ENCODE measurements at places on chromosomes 6 and 20.

- no peaks in the 10 kb centered on the region for H3K36me3 ChIP-seq
- no peak overlapping the region for H3K4me3 ChIP-seq
- peaks cover 31% of the 10 kb centered on the region for H3K27me3 ChIP-seq
Observed at GRCh38 chr6:37640786-37641395, 56.8 kb downstream of the MDGA1 start.

DNA sequence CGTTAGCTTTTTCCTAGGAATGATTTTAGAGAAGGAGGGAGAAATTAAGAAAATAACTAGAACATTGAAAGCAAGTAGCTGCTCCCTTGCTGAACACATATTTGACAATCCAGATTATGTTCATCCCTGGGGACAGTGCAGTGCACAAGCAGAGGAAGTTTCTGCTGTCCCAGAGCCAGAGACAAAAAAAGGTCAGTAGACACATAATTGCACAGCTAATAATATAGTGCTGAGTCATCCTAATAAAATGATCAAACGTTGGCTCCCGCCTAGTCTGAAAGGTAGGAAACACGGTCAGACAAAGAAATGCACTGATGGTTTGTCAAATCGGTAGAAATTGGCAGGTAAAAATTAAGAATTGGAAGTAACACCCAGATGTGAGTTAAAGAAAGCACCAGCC lies 21.7 kb upstream of the SSTR4 start:
- no peak overlapping the region for H3K4me3 ChIP-seq
- H3K27ac ChIP-seq, result no peak overlapping the region
- no peak for DNase-seq
- peaks cover 13% of the 10 kb centered on the region for H3K27me3 ChIP-seq
- no peaks in the 10 kb centered on the region for H3K36me3 ChIP-seq
- peaks cover 10% of the 10 kb centered on the region for H3K4me1 ChIP-seq

- no peaks in the 10 kb centered on the region for H3K27me3 ChIP-seq
- H3K27ac ChIP-seq, result no peak overlapping the region
- H3K4me1 ChIP-seq, result peaks cover 16% of the 10 kb centered on the region
- no peak for DNase-seq
Observed at GRCh38 chr6:11999246-11999645, 12.9 kb upstream of the HIVEP1 start.

DNA sequence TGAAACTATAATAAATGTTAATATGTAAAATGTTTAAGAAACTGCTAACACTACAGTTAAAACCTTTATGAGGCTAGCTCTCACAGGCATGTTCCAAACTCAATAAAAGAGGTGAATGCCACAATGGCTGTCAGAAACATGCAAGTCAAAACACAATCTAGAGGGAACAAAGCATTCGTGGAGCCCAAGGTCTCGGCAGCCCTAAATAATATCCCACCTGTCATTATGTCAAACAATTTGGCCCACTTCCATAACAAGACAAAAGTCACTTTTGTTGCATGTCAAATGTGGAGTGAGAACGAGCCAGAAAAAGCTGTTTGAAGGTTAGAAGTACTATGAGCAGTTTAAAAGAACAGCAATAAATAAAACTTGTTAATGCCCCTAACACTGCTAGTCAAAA lies 181.9 kb downstream of the GMDS start:
- H3K4me3 ChIP-seq, result no peak overlapping the region
- H3K36me3 ChIP-seq, result no peaks in the 10 kb centered on the region
- peaks cover 19% of the 10 kb centered on the region for H3K4me1 ChIP-seq
- H3K27ac ChIP-seq, result no peak overlapping the region
- no peaks in the 10 kb centered on the region for H3K27me3 ChIP-seq

- DNase-seq, result no peak
- no peak overlapping the region for H3K27ac ChIP-seq
- H3K4me3 ChIP-seq, result no peak overlapping the region
- peaks cover 33% of the 10 kb centered on the region for H3K27me3 ChIP-seq
- peaks cover 29% of the 10 kb centered on the region for H3K4me1 ChIP-seq
- H3K36me3 ChIP-seq, result no peaks in the 10 kb centered on the region
Observed at GRCh38 chr6:43939281-43940070, 169.5 kb downstream of the VEGFA start.

DNA sequence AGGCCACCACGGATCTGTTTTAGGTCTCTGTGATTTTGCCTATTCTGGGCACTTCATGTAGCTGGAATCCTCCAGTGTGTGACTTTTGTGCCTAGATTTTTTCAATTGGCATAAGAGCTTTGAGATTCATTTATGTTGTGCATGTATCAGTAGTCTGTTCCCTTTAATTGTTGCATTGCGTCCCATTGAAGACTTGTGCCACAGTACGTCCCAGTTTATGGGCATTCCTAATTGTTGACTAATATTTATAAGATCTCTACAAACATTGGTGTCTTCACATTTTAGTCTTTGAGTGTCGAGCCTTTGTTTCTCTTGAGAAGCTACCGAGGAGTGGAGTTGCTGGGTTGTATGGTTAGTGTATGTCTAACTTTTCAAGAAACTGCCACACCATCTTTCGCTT lies 704 bp upstream of the FAM210B start:
- peak overlapping the region; percentile 75 for H3K4me3 ChIP-seq
- H3K27me3 ChIP-seq, result peaks cover 7% of the 10 kb centered on the region
- H3K4me1 ChIP-seq, result peaks cover 20% of the 10 kb centered on the region
- no peak for DNase-seq

- H3K4me1 ChIP-seq, result peaks cover 41% of the 10 kb centered on the region
- peaks cover 2% of the 10 kb centered on the region for H3K36me3 ChIP-seq
- H3K27me3 ChIP-seq, result no peaks in the 10 kb centered on the region
- H3K27ac ChIP-seq, result peak overlapping the region; percentile 60
- peak overlapping the region; percentile 11 for H3K4me3 ChIP-seq
Observed at GRCh38 chr6:156839591-156840001, 62.4 kb downstream of the ARID1B start.

- H3K27ac ChIP-seq, result peak overlapping the region; percentile 17
- H3K27me3 ChIP-seq, result no peaks in the 10 kb centered on the region
- no peak for DNase-seq
- peaks cover 20% of the 10 kb centered on the region for H3K36me3 ChIP-seq
Observed at GRCh38 chr20:57654998-57655808, 35.0 kb upstream of the ZBP1 start.

- peaks cover 10% of the 10 kb centered on the region for H3K4me1 ChIP-seq
- H3K36me3 ChIP-seq, result no peaks in the 10 kb centered on the region
- H3K27ac ChIP-seq, result no peak overlapping the region
- no peak for DNase-seq
- no peaks in the 10 kb centered on the region for H3K27me3 ChIP-seq
- no peak overlapping the region for H3K4me3 ChIP-seq
Observed at GRCh38 chr6:106739387-106739786, 110.0 kb downstream of the QRSL1 start.

GRCh38 chr6:16592223-16592911 lies 168.9 kb downstream of the ATXN1 start:
- H3K4me3 ChIP-seq, result no peak overlapping the region
- no peaks in the 10 kb centered on the region for H3K27me3 ChIP-seq
- H3K4me1 ChIP-seq, result peaks cover 17% of the 10 kb centered on the region

DNA sequence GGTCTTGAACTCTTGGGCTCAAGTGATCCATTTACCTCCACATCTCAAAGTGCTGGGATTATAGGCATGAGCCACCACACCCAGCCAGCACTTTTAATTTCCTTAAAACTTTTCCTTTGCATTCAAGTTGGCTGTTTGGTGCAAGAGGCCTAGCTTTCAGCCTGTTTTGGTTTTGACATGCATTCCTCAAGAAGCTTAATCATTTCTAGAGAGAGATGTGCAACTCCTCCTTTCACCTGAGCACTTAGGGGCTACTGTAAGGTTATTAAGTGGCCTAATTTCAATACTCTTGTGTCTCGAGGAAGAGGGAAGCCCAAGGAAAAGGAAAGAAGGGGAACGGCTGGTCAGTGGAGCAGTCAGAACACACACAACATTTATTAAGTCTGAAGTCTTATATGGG lies 13.8 kb upstream of the BLOC1S5 start:
- H3K4me3 ChIP-seq, result no peak overlapping the region
- peaks cover 14% of the 10 kb centered on the region for H3K36me3 ChIP-seq
- H3K27me3 ChIP-seq, result no peaks in the 10 kb centered on the region
- no peak for DNase-seq

DNA sequence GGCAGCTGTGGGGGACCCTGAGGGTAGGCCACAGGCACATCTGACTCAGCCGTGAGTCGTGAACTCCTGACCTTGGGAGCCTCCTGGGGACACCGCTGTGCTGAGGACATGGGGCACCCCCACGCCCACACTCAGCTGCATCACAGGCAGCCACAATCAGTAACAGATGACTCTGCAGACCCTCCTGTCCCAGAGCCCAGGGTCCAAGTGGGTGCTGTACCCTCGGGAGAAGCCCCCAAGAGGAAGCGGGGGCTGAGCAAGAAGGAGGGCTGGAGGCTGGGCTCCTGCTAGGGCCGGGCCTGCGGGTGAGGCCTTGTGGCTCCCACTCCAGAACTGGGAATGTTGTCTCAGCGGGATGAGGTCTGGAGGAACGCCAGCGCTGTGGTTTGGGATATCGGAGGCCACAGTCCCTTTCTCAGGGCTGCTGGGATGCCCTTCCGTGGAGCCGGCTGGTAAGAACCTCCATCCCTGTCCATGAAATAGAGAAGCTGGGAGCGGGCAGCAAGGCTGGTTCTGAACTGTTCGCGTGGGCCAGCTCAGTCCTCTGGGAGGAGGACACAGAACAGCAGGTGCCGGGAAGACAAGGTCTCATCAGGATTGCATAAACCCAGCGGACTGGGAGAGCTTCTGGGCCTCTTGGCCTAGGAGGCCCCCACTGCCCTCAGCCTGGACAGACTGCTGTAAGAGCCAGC lies 3.1 kb upstream of the LAMA5 start:
- H3K4me1 ChIP-seq, result peaks cover 37% of the 10 kb centered on the region
- H3K4me3 ChIP-seq, result no peak overlapping the region
- no peaks in the 10 kb centered on the region for H3K27me3 ChIP-seq

- H3K27me3 ChIP-seq, result peaks cover 22% of the 10 kb centered on the region
- H3K4me3 ChIP-seq, result no peak overlapping the region
- DNase-seq, result no peak
- no peaks in the 10 kb centered on the region for H3K36me3 ChIP-seq
- H3K4me1 ChIP-seq, result no peaks in the 10 kb centered on the region
Observed at GRCh38 chr20:39117491-39117890, 155.3 kb downstream of the DHX35 start.

DNA sequence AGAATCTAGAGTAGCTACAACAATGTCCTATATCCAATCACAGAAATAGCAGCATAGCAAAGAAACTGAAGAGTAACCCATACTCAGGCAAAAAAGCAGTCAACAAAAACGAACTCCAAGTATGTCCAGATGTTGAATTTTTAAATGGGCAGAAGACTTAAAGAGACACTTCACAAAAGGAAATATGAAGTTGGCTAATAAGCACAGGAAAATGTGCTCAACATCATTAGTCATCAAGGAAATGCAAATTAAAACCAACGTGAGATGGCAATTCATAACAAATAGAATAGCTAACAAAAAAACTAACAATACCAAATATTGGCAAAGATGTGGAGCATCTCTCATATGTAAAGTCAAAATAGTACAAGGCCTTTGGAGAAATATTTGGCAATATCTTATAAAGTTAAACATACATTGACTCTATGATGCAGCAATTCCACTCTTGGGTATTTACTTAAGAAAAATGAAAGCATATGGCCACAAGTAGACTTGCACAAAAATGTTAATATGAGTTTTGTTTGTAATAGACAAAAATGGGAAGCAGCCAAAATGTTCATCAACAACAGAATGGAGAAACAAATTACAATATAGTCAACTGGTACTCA lies 37.7 kb downstream of the FRK start:
- H3K27ac ChIP-seq, result no peak overlapping the region
- no peaks in the 10 kb centered on the region for H3K27me3 ChIP-seq
- no peaks in the 10 kb centered on the region for H3K36me3 ChIP-seq

DNA sequence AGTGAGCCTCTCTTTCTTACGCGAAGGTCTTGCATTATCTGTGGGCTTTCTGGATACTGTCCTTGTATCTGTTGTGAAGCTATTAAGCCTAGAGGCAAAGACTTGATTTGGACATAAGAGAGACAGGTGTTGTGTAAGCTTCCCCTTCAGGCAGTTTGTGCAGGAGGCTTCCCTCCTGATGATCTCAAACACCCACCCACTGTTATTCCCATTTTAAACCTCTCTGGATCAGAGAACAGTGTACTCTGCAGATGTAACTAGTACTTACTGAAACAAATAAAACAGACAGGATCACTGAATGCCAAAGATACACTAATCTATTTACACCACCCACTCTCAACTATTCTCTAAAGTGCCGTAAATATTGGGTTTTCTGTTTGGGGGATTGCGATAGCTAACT lies 113.8 kb upstream of the RAB32 start:
- no peak overlapping the region for H3K4me3 ChIP-seq
- H3K4me1 ChIP-seq, result peaks cover 2% of the 10 kb centered on the region
- H3K27ac ChIP-seq, result no peak overlapping the region
- no peak for DNase-seq
- H3K27me3 ChIP-seq, result peaks cover 22% of the 10 kb centered on the region

GRCh38 chr6:42166444-42167141 lies 6.6 kb upstream of the GUCA1A start:
- peak; percentile 93 for DNase-seq
- peaks cover 8% of the 10 kb centered on the region for H3K4me1 ChIP-seq
- H3K4me3 ChIP-seq, result no peak overlapping the region
- no peaks in the 10 kb centered on the region for H3K36me3 ChIP-seq
- peak overlapping the region; percentile 66 for H3K27ac ChIP-seq
- peaks cover 1% of the 10 kb centered on the region for H3K27me3 ChIP-seq

- no peaks in the 10 kb centered on the region for H3K36me3 ChIP-seq
- no peak overlapping the region for H3K4me3 ChIP-seq
- no peak for DNase-seq
- peaks cover 3% of the 10 kb centered on the region for H3K4me1 ChIP-seq
Observed at GRCh38 chr6:20313960-20314530, 87.6 kb upstream of the E2F3 start.

- no peaks in the 10 kb centered on the region for H3K27me3 ChIP-seq
- H3K27ac ChIP-seq, result peak overlapping the region; percentile 62
- no peak overlapping the region for H3K4me3 ChIP-seq
Observed at GRCh38 chr6:11586536-11586935, 49.0 kb downstream of the TMEM170B start.

- H3K27ac ChIP-seq, result no peak overlapping the region
- DNase-seq, result no peak
- H3K4me1 ChIP-seq, result peaks cover 11% of the 10 kb centered on the region
- no peaks in the 10 kb centered on the region for H3K36me3 ChIP-seq
Observed at GRCh38 chr6:10331334-10331968, 83.4 kb downstream of the TFAP2A start.

- no peak for DNase-seq
- H3K36me3 ChIP-seq, result no peaks in the 10 kb centered on the region
- peak overlapping the region; percentile 100 for H3K27ac ChIP-seq
- no peaks in the 10 kb centered on the region for H3K27me3 ChIP-seq
- peaks cover 48% of the 10 kb centered on the region for H3K4me1 ChIP-seq
Observed at GRCh38 chr6:30571762-30572082, 480 bp downstream of the ABCF1 start.

All from mesothelial cell of epicardium (in vitro differentiated cells).